GDM1 (cell line): ENCODE measurements at places on chromosomes 7 and 10.

- DNase-seq, result no peak
Observed at GRCh38 chr7:19560111-19560883, 148.5 kb downstream of the POLR1F start.

GRCh38 chr7:66627151-66627681, 1.5 kb upstream of the KCTD7 start:
- no peak for DNase-seq

- DNase-seq, result no peak
Observed at GRCh38 chr10:75544993-75545706, 113.7 kb downstream of the LRMDA start.

DNA sequence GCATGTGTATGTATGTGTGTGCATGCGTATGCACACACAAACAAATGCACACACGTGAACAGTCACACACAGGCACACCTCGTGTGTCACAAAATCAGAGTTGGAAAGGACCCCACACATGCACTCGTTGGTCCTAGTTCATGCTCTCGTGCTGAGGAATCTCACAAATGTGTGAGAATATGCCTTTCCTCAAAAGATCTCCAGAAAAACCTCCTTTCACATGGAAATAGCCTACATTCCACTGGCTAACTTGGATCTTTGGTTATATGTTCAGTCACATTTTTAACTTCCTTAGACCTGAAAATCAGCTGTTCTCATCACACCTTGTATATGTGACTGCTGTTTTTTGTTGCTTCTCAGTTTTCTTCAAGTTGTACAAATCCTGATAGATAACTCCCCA, 256.7 kb downstream of the DPP6 start:
- DNase-seq, result no peak

DNA sequence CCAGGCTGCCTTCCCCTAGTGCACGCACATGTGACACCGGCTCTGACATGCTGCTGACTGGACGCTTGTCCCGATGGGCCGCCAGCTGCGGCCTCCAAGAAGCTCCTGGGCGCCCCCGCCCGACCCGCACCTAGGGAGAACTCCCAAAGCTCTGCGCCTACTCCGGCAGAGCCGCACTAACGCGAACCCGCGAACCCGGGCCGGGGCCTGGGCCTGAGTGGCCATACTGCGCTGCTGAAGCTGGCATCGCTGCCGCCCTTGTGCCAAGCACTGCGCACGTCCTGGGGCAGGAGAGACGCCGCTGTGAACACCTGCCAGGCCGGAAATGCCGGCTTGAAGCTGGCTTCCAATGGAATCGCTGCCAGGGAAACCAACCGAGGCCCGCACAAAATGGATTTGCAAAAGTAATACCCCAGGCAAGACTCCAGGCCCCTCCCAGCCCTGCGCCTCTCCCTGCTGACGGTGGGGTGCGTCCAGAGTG, 85.1 kb downstream of the WASHC2A start:
- no peak for DNase-seq
